ENCODE measurements at places on chromosomes 5 and 9. TPM values are rescaled to one million over a fixed set of nuclear protein-coding genes. Genes with fewer than 3 reads are reported as not detected.

The C9 gene
- not detected for total RNA-seq

The DMGDH gene
- total RNA-seq: 0.15 TPM

The DNM1 gene
- not detected for total RNA-seq

The IRX1 gene
- not detected for total RNA-seq

The LRRTM2 gene
- 0.47 TPM for total RNA-seq

The SLCO6A1 gene
- total RNA-seq: not detected

The LCN6 gene
- total RNA-seq: not detected

The ARAP3 gene
- 37.1 TPM for total RNA-seq

The NUTM2F gene
- total RNA-seq: not detected

The WNT8A gene
- total RNA-seq: not detected

The C9orf50 gene
- total RNA-seq: 0.47 TPM

The TMED7 gene
- 84.3 TPM for total RNA-seq

The HTR4 gene
- total RNA-seq: not detected

The GNA14 gene
- total RNA-seq: 2.7 TPM
